Activated T-helper 17 cell treated with anti-CD3 and anti-CD28 coated beads, Interleukin-2, amount 50 U/mL, for 72 hours (primary cell): ENCODE measurements at places on chromosomes 7 and 10. TPM values are rescaled to one million over a fixed set of nuclear protein-coding genes. Genes with fewer than 3 reads are reported as not detected.
A peak's percentile ranks its signal among the peaks of the same experiment; 100 is the strongest.

Gene FOXI2
- total RNA-seq: not detected

Gene CABCOCO1
- total RNA-seq: not detected

DNA sequence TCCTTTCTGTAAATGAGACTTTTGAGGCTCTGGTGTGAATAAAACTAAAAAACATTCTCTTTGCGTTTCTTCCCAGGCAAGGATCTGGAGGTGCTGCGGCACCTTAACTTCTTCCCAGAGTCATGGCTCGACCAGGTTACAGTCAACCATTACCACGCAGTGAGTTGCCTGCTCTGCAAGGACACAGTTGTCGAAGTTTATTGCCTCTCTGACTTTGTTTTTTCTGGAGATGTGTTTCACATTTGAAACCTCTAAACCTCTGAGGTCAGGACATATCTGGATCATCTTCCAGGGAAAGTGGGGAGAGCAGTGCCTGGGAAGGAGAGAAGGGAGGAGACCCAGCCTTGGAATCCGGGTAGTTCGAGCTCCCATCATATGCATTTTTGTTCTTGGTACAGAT is 43.4 kb upstream of the PLEKHA1 start:
- no peak for ATAC-seq

- ATAC-seq: no peak
Measured at GRCh38 chr10:117553142-117553814, 10.7 kb downstream of the EMX2 start.

- no peak for ATAC-seq
Measured at GRCh38 chr10:117224881-117225280, 16.0 kb upstream of the SLC18A2 start.

GRCh38 chr7:140326116-140326928 is 72.0 kb downstream of the SLC37A3 start:
- peak; percentile 89 for ATAC-seq

DNA sequence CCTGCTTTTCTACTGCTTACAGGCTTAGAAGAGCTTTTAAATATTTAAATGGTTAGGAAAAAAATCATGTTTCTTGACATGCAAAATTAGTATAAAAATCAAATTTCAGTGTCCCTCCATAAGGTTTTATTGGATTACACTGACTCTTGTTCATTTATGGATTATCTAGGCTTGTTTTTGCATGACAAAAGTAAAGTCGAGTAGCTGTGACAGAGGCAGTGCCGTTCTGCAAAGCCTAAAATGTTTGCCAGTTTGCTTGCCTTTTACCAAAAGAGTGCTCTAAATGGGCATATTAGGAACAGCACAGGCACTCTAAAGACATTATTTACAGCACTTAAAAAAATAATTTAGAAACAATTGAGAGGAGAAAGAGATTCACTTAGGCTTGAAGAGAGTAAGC is 139.6 kb downstream of the TSPAN12 start:
- ATAC-seq: no peak

GRCh38 chr7:138670594-138670993 is 30.6 kb downstream of the SVOPL start:
- no peak for ATAC-seq
